ENCODE measurements at places on chromosomes 3 and 15.

GRCh38 chr3:195571361-195571760 lies 12.4 kb downstream of the APOD start:
- DNase-seq: no peak

DNA sequence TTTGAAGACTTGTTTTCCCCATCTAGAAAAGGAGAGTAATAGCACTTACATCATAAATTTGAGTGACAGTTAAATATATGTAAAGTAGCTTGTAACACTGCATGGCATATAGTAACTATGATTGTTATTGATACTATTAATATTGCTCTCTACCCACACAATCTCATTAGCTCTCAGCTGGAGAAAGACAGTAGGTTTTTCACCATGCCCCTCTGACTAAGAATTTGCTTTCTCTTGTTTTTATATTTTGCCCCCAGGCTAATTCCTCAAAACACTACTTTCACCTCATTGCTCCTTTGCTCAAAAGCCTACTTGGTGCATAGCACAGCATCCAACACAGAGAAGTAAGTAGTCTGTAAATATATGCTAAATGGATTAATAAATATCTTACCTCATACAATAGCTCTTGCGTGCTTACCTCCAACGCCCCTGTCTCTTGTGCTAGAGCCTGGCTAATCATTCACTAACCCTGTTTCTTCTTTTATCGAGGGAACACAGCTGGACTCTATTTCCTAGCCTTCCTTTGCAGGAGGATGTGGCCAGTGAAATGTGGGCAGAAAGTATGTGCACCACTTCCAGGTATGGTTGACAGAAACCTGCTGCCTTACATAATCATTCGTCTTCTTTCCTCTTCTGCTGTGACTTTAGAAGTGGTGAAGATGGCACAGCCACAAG lies 190.0 kb downstream of the PLCH1 start:
- no peak for DNase-seq

DNA sequence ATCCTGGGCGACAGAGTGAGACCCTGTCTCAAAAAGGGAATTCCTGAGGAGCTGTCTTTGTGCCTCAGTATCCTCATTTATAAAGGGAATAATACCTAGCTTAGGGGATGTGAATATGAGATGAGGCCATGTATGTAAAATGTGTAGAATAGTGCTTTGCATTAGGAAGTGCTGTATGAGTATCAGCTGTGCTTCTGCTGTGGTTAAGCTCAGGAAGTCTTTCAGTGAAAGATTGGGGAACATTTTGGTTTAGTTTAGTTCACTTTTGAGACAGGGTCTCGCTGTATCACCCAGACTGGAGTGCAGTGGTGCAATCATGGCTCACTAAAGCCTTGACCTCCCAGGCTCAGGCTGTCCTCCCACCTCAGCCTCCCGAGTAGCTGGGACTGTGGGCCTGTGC lies 10.6 kb downstream of the THUMPD3 start:
- no peak for DNase-seq

DNA sequence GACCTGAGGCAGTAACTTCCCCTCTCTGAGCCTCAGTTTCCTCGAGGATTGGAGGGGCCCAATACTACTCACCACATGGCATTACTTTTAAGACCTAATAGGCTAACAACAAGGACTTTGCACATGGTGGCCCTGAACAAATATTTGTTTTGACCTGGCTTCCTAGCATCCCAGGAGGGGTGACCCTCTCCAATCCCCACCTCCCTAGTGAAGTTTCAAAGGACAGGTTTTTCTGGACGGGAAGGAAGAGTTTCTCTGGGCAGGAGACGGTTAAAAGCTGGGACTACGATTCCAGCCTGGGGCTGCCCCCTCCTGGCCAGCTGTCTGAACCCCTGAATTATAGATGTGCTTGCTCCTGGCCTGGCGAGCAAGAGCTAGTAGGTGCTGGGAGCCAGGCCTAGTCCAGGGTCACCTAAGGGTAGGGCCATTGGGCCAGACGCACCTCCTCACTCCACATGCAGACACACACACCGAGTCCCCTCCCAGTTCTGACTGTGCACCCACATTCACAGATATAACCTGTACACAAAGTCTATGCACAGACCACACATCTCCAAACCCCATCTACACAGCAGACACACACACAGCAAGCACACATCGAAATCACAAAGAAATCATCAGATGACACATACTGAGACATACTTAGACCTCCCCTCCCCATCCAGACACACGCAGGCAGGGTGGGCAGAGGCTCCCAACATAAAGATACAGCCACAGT lies 2.7 kb upstream of the ISL2 start:
- DNase-seq: no peak

- DNase-seq: no peak
Observed at GRCh38 chr15:20643829-20644425, 102.3 kb upstream of the GOLGA6L6 start.

DNA sequence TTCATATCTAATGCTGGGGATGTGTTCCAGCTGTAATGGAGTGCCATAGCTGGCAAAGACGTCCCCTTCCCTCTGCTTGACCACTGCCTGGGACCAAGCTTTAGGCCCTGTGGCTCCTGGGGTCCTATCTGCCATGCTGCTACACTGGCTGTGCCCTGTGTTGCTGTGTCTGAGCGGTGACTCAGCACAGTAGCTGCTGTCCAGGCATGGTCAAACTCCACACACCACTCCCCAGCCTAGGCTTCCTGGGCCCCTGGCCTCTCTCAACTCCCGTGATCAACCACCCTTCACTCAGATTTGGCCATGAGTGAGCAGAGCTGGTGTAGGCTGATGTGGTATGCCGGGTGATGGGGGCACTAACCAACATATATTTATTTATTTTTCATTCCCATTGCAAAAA lies 27.0 kb downstream of the EPHB1 start:
- DNase-seq: no peak

GRCh38 chr3:129829640-129830039 lies 63.9 kb downstream of the TMCC1 start:
- DNase-seq: no peak

GRCh38 chr3:109640146-109640652 lies 302.9 kb upstream of the DPPA4 start:
- no peak for DNase-seq

DNA sequence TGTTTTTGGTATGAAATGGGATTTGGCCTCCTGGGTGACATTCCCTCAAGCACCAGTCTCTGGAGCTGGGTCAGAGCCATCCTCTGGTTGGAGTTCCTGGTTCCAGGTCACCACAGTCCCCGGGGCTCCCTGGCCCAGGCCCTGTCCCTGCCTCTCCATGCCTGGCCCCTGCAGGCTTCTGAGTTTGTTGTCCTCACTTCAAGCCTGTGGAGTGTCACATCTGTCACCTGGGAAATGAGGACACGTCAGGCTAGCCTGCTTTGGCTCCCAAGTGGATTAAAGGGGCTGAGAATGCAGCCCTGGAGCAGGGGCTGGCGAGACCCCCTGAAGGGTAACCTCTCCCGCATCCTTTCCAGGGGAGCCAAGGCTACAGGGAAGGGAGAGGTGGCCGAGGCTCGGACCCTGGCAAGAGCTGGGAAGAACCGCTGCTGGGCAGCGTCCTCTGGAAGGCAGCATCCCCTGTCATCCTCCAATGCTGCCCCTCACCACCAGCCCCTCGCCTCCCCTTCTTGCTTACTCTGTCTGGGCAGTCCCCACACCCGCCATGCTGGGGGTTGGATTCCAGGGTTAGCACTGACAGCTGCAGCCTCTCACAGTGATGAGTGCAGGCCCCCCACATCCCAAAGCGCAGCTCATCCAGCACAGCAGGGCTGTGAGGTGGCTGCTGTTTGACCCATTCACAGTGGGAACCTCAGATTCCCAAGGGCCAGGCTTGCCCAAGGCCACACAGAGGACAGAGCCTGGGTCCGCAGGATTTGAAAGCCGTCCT lies 75.5 kb upstream of the IQSEC1 start:
- DNase-seq: no peak

DNA sequence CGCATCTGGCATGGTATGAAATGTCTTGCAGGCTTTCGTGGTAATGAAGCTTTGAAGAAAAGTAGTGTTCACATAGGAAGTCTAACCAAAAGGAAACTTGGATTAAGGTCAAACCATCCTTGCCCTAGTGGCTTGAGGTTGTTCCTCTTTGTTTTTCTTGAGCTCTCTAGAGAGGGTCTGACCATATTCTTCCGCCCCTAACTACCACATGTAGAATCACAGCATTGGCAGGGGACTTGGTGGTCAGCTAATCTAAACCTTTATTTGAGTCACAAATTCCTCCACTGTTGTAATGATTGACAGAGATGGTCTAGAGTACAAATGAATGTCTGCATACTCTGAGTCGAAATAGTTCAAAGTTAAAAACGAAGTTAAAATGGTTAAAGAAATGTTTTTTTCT lies 39.1 kb upstream of the PHLDB2 start:
- DNase-seq: no peak

DNA sequence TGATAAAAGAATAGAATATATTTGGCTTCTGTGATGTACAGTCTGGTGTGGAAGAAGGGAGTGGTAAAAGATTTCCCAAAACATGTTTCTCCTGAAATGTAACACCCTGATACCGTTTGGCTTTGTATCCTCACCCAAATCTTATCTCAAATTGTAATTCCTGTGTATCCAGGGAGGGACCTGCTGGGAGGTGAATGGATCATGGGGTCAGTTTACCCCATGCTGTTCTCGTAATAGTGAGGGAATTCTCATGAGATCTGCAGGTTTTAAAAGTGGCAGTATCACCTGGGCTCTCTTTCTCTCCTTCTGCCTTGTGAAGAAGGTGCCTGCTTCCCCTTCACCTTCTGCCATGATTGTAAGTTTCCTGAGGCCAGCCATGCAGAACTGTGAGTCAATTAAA lies 1070.8 kb downstream of the IGSF11 start:
- DNase-seq: no peak

DNA sequence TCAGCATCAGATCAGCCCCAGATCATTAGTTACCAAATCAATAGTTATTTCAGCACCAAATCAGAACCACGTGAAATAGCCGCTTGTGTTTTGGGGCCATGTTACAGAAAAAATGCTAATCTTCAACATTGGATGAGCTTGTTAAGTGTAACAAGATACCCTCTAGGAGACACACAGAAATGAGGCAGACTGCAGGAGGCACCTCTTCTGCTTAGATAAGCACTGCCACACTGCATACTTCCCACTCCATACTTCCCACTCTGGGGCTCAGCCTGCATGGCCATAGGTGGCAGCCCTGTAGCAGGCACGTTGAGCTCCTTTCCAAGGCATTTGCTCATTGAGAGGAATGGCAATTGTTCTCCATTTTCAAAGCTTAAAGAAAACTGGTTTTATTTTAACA lies 73.3 kb downstream of the CHCHD6 start:
- DNase-seq: no peak
